Nephron progenitor cell (in vitro differentiated cells): ENCODE measurements at places on chromosomes 5 and 9.

DNA sequence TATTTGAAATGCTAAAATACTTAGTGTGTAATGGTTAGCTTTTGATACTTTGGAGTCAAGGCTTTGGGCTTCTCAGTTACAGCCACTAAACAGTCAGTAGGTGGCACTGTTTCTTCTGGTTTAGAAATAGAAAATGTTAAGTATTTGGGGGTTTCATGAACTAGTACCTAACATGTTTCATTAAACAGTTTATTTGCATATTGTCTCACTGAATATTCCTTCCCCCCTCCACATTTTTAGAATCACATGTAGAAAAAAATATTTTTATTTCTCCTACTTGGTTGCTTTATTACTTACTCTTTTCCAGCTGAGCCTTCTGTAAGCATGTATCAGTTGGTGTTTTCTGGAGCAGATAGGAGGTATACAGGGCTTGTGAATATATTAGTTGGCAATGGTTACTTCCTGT is 48.0 kb downstream of the IPO11 start:
- peak; percentile 11 for DNase-seq

DNA sequence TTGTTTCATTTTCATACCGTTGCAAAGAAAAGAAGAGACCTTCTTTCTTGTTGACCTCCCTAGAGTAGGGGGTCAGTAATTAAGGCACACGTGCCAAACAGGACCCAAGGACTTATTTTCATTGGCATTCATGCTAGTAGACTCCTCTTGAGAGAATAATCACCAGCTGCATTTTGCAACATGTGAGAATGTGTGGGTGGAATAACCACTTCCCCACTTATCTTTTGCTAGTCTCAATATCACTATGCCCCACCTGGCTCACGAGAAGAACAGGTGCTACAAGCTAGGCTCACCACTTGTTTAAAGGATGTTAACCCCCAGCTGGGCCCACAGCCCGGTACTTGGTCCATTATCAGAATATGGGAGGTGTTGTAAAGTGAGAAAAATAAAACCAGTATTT is 460.7 kb upstream of the MEF2C start:
- DNase-seq, result no peak

- DNase-seq, result no peak
These were observed 74.6 kb upstream of the ORM1 start for GRCh38 chr9:114248299-114248707.

DNA sequence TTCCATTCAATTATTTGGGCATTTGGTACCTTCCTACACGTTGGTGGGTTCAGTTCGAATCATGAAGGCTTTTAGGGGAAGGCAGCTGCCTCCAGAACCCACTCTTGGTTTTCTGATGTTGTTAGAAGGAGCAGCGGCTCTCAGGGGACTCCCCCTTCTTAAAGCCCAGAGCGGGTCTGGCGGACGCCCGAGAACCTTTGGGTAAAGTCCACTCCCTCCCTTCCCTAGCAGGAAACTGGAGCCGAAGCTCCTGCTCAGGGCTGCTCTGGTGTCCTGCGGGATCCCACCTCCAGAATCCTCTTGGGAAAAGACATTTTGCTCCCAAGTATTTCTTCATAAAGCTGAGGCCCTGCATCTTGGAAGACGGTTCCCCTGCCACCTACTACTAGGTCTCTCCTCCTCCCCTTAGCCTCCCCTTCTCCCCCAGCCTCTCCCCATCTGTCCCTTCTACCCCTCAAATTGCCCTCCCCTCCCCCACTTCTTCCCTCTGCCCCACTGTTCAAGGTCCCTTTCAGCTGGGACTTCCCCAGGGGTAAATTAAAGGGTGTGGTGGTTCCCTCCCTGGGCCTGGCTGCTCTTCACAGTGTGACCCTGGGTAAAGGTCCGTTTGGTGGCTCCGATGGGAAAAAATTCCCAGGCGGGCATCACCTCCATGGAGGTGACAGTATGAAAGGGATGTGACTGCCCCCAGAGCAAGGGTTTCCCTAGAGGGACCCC is 9.3 kb downstream of the IRX4 start:
- no peak for DNase-seq

- DNase-seq, result no peak
These were observed 72.7 kb upstream of the NFIL3 start for GRCh38 chr9:91496351-91496750.

- DNase-seq, result no peak
These were observed 1.3 kb downstream of the CD74 start for GRCh38 chr5:150411245-150411979.

GRCh38 chr9:29060041-29060440 is 1486.8 kb upstream of the C9orf72 start:
- DNase-seq, result no peak

- no peak for DNase-seq
These were observed 23.2 kb downstream of the SLC46A2 start for GRCh38 chr9:112867275-112867991.

DNA sequence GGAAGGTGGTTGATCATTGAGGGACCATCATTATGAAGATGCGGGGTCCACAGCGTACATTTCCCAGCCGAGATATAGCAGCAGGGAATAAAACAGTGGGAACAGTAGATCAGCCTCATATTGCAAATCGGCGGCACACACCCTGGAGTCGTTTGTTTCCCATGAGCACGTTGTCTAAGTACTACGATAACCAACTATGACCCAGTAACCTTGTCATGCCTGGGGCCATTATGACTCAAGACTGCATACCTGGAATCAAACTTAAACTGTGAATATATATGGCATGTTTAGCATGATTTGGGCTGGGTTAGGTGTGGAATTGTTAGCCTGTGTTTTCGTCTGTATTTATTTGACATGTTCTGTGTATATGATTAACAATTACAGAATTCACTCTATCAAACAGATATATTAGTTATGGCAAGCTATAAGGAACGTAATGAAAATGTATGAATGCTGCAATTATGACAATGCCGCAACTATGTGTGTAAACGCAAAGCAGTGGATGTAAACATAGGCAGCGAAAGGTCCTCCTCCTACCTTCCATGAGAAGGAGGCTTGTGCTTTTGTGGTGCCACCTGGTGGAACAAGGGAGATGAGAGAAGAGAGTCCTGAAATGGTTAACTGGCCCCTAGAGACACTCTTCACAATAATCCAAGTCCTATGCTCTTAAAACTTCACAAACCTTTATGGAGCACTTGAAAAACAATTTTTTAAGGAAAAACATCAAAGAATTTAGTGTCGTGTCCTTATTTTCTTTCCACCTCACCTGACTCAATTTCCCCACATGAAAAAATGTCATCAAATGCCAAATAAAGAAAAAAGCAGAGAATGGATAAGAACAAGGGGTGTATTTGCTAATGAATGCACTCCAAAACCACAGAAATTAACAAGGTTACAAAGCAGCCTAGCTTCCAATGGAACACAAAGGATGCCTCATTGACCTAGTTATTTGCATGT is 47.1 kb downstream of the SEMA5A start:
- no peak for DNase-seq

DNA sequence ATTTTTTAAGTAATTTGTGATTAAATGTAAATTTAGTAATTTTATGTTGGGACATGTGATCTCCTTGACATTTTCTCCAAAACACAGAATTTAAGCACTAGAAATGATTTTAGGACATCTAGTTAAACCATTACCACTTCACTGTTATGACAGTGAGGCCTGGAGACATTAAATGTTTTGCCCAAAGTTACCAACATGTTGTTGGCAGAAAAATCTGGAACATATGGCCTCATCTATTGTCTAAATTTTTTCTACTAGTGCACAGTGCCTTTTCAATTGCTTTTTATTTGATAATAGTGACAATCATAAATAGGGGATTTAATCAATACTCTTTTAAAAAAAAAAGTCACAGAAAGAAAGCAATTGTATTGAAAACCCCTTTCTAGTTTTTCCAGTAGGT is 45.6 kb downstream of the PIK3R1 start:
- no peak for DNase-seq

- no peak for DNase-seq
These were observed 62.4 kb downstream of the NDST1 start for GRCh38 chr5:150570333-150570732.

GRCh38 chr5:141758310-141758998 is 76.4 kb upstream of the ARAP3 start:
- DNase-seq, result peak; percentile 77

GRCh38 chr5:35717718-35718117 is 100.1 kb downstream of the SPEF2 start:
- DNase-seq, result no peak

DNA sequence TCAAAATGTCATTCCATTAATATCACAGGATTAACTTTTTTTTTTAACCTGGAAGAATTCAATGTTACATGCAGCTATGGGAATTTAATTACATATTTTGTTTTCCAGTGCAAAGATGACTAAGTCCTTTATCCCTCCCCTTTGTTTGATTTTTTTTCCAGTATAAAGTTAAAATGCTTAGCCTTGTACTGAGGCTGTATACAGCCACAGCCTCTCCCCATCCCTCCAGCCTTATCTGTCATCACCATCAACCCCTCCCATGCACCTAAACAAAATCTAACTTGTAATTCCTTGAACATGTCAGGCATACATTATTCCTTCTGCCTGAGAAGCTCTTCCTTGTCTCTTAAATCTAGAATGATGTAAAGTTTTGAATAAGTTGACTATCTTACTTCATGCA is 20.6 kb downstream of the PCA3 start:
- DNase-seq, result no peak

DNA sequence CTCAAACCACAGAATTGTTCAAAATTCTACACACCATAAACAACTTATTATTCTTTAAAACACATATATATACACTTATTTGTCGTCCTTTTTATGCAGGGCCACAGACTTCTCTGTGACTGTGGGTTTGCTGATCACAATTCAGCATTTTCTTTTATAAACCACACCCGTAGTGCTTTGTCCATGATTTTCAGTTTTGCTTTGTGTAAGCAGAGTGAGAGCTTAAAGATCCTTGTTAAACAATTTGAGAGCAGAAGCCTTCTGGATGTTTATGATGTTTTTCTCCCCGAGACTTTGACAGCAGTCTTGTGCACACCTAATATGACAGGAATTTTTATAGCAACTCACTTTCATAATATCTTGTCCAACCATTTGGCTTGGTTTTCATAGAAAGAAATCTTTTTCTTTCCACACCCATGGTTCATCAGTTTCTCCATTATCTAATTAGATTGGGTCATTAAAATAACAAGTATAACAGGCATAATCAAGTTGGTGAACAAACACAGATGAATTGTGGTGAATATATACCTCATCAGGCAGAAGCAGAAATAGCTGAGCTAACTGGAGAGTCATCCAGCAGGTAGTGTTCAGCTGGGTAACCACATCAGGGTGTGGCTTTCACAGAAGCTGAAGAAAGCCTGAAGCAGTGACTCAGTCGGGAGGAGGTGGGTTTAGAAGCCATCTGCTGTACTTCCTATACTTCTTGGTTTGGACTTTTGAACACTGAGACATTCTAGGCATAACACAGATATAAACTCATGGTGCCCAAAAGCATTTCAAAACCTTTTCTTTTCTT is 232.8 kb downstream of the DOCK8 start:
- DNase-seq, result no peak

GRCh38 chr5:74052441-74053221 is 426.6 kb downstream of the ARHGEF28 start:
- DNase-seq, result no peak

DNA sequence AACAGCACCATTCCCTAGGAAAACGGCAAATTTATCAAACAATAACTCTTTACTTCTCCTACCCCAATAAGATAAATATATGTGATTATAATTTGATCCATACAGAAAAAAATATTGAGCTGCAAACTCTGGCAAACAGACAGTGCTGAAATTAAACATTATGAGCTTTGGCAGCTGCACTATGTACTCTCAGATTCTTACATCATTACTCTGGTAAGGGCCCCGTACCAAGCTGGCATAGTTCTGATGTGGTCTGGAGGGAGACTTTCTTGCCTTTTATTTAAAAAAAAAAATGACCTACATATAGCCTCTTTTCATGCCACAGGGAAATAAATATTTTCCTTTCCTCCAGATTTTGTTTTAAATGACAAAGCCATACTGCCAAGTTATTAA is 95.0 kb downstream of the NR6A1 start:
- DNase-seq, result no peak

- no peak for DNase-seq
These were observed 10.8 kb downstream of the C5orf15 start for GRCh38 chr5:133957591-133957990.

DNA sequence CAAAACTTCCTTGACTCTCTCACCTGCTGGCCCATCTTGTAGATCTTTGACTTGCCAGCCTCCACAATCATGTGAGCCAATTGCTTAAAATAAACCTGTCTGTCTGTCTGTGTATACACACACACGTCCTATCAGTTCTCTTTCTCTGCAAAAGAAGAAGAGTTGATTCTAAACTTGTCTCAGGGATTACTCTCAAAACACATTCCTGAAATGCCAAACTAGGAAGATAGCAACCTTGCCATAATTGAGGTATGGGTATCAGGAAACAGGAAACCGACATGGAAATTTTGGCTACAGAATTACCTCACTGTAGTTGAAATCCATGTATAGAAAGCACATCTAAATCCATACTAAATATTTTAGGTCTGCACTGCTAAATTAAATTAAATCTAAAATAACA is 483.4 kb downstream of the PLK2 start:
- DNase-seq, result no peak

DNA sequence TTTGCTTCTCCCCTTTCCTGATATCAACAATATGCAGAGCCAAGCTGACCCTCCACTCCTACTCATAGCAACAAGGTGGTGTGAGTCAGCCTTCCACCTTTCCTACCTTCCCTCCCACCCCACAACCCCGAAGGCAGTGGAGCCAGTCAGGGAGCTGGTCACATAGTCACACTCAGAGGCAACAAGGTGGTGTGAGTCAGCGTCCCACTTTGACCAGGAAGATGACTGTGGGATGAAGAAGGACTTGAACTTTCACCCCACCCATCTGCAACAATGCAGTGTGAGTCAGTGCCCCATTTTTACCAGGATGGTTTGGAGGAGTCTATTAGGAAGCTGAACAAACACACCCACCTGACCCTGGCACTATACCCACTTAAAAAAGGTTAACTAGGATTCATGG is 30.1 kb upstream of the ZNF782 start:
- DNase-seq, result no peak

GRCh38 chr5:143541943-143542797 is 138.7 kb upstream of the NR3C1 start:
- DNase-seq, result no peak

DNA sequence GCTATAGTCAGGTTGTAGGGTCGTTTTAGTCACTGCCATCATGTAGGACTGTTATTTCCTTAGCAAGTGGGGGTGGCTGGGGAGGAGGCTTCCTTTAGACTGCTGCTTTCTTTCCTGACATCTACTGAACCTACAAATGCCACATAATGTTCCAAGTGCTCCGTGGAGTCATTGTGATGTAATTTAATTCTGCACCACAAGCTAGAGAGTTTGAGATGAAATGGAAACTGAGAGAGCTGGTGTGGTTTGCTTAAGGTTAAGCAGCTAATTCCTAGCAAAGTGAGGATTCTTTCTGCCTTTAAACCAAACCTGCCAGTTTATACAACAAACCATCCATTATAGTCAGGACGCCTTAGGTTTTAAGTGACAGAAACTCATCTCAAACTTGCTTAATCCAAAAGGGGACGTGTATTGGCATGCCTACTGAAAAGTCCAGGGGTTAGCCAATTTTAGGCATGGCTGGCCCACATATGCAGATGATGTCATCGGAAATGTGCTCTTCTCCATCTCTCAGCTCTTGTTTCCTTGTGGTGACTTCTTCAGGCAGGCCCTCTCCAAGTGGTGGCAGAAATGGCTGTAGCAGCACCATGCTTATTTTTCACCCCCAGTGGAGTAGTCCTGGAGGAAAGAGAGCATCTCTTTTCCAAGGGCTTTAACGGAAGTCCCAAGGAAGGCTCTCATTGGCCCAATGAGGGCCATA is 30.5 kb downstream of the ZNF618 start:
- DNase-seq, result no peak

- no peak for DNase-seq
These were observed 190.6 kb upstream of the C9orf72 start for GRCh38 chr9:27763831-27764230.

- DNase-seq, result peak; percentile 66
These were observed 241.9 kb downstream of the SAXO1 start for GRCh38 chr9:18791074-18791473.
